Posterior vena cava (tissue), 2 donors: ENCODE measurements at places on chromosomes 12 and 14. TPM values are rescaled to one million over a fixed set of nuclear protein-coding genes. Genes with fewer than 3 reads are reported as not detected.

- DNase-seq, result no peak
These were observed 362.1 kb upstream of the STXBP6 start for GRCh38 chr14:25411781-25412757.

- DNase-seq, result no peak
These were observed 124.7 kb upstream of the MAX start for GRCh38 chr14:65226824-65227604.

DNA sequence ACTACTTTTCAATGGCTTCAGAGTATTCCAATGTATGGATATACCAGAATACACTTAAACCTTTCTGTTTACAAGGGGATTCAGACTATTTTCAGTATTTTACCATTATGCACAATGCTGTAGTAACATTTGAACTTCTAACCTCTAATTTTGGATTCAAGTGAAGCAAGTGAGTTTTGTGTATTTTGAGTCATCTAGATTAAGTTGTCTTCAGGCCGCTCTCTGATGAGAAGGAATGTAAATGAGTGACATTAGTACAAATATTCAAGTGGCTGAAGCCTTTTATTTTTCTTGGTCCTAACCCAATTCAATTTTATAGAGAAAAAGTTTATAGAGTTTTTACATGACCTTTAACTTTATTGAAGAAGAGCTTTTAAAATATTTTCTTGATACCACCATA, 125.6 kb downstream of the PDE3A start:
- no peak for DNase-seq

Gene ESPL1
- 1.0 TPM for total RNA-seq

GRCh38 chr12:111635524-111635923, 36.4 kb upstream of the ATXN2 start:
- DNase-seq, result no peak

Gene ZCCHC8
- 15.9 TPM for total RNA-seq

Gene OAS2
- total RNA-seq, result 17.7 TPM

DNA sequence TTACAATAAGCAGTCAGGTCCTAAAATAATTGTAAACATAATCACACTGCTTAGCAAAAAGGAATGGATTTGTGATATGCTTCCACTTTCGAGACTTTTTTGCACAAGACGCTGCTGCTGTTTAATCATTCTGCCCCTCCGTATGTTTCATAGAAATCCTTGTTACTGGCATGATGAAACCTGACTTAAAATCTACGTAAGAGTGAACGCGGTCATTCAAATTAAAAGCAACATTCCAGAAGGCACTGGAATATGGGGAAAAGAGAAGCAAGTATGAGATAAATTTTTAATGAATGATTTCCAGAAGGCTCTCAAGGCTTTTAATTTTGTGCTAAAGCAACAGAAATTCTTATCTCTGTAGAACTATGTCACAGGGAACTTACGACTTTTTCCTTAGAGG, 1.1 kb downstream of the CNIH1 start:
- DNase-seq, result no peak

DNA sequence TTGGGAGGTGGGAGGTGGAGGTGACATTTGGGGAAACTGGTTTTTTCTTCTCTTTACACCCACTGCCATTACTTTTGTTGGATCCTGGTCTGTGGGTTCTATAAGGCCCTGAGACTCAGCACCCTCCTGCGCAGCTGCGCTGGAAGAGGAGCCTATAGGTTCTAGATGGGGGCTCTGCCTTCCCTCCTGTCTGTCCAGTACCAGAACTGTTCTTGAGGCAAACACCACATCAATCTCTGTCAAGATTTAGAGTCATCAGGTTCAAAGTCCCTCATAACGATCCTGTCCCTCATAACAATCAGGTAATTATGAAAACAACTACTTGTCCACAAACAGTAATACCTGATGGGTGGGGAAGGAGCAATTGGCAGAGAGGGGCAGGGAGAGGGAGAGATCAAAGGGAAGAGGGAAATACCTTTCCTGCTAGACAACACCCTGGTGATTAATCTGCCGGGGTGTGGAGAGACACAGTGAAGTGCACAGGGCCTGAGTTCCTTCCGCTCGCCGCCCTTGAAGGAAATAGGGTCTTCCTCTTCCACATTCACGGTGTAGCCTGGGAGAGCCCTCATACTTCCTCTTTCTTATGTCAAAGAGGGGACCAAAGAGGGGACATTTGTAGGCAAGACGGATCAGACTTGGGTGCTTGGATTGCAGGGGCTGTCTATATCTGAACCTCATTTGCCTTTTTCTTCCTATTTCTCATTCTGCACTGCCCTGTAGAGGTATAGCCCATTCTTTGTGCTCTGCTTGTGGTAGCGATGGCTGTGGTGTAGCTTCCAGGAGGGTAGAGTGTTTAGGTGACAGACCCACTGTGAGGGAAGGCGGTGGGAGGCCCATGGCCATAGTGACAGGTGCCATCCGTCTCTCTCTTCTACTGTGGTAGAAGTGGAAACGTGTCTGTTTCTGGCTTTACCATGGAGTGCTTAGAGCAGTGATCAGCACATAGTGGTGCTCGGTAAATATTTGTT, 12.6 kb downstream of the GPRC5A start:
- DNase-seq, result peak; percentile 51

- DNase-seq, result no peak
These were observed 119.1 kb downstream of the PTPN11 start for GRCh38 chr12:112537710-112538396.

GRCh38 chr14:95355422-95355821, 35.7 kb upstream of the CLMN start:
- no peak for DNase-seq

DNA sequence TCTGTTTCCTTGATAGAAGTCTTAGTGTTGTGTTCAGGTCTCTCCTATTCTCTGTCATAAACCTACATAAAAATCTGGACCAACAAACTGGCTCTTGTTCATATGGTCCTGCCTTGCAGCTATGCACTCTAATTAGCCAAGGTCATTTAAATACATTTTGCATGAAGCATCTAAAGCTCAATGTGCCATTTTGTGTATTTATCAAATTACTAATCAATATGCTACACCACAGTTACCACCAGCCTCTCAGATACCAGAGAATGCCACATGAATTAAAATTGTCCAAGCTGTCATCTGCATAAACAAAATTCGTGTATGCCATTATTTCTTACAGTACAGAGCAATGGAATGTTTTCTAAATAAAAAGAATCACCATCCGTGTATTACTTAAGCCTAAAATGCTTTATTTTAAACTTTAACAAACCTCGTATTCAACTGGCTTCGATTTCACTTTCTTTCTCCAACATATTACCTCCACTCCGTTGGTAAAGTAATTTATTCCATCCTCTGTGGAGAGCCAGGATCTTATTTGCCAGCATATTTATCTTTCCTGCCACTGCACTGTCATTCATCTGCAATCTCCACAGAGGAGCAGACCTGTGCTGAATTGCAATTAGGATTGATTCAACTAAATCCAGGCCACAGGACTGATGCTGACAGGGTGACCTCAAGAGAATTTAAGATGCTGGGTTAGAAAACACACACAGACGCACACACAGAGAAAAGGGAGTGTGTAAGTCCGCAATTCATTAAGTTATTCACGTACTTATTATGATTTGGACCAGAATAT, 284.1 kb upstream of the FOXG1 start:
- no peak for DNase-seq

Gene ZNF385A
- 23.2 TPM for total RNA-seq

Gene PIK3C2G
- total RNA-seq, result 0.10 TPM

Gene MANSC1
- total RNA-seq, result 20.3 TPM

GRCh38 chr12:130966443-130967030, 12.8 kb downstream of the ADGRD1 start:
- DNase-seq, result no peak

Gene KRT83
- total RNA-seq, result not detected

DNA sequence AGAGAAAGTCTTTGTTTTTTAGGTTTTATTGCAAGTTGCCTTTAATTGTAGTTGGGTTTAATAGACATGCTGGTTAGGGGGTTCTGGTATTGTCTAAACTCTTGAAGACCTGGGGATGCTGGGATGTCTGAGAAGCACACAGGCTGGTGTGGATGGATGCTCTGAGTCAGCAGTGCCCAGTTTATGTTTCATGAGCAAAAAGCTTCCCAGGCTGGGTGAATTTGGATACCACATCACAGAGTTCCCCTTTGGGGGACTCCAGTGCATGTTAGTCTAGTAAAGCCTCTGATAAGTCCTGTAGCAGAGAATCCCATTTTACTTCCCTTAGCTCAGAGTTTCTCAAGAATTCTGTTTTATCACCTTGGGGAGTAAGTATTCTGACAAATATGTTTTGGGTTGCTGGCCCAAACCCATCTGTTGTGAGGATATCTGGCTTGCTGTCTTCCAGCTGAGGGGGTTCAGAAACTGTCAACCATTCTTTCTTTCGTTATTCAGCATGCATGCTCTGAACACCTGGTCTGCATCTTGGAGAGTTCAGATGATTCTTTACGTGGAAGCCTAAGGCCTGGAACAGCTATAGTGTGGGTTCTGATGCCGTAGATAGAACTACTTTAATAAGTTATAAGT, 509.1 kb downstream of the VRK1 start:
- no peak for DNase-seq

Gene KIF26A
- 5.0 TPM for total RNA-seq

Gene ANO2
- total RNA-seq, result 9.2 TPM

DNA sequence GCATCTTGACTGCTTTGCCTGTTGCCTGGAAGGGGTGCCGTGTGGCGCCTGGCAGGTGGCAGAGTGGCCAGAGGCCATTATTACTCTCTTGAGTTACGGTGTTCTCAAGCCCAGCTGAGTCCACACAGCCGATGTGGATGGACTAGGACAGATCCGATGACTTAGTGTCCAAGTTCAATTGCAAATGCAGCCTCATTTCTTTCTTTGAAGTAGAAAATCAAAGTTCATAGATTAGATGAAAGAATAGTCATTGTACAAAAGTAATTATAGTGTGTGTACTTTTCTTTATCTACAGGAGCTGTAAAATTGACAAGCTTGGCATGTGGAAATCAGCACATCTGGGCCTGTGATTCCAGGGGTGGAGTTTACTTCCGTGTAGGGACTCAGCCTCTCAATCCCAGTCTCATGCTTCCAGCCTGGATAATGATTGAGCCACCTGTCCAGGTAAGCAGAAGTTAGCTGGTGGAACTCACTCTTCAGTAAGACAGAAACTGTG, 44.7 kb downstream of the ANKRD9 start:
- DNase-seq, result peak; percentile 30

Gene MYBPC1
- not detected for total RNA-seq

DNA sequence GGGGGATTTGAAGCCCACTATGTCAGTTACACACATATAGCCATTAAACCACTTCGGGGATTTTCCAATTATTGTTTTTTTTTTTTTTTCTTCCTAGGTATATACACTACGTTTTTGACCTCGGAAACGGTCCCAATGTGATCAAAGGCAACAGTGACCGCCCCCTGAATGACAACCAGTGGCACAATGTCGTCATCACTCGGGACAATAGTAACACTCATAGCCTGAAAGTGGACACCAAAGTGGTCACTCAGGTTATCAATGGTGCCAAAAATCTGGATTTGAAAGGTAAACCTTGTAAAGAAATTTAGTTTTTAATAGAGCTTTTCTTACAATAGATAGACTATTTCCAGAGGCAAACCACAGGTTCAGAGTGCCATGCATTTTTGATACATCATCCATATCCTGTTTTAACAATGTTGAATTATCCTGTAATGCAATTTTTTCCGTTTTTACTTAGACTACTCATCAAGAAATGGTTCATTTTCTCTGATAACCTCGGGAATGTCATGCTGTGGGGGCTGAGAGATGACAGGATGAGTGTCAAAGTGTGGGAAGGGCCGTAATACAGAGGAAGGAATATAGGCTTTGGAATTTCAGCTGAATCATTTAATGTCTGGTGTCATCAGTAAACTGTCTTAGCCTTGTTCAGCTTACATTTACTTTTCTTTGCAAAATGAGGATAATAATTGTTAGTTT, 797.1 kb downstream of the NRXN3 start:
- no peak for DNase-seq

DNA sequence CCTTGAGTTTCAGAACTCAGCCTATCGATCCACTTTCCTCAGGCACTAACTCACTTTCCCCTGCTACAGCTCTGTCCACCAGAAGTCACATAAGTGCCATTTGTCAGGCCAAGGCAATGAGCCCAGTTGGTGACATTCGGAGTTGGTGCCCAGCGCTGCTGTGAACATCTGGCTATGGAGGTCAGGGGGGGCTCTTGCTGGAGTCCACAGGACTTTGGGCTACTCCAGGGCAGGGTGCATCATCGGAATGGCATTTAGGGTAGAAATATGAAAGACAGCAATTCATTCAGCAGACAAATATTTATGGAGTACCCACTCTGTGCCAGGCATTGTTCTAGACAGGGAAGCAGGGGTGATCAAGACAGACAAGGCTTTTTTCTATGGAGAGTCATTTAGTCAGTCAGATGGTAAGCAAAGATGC, 1.5 kb upstream of the PPP1CC start:
- no peak for DNase-seq

DNA sequence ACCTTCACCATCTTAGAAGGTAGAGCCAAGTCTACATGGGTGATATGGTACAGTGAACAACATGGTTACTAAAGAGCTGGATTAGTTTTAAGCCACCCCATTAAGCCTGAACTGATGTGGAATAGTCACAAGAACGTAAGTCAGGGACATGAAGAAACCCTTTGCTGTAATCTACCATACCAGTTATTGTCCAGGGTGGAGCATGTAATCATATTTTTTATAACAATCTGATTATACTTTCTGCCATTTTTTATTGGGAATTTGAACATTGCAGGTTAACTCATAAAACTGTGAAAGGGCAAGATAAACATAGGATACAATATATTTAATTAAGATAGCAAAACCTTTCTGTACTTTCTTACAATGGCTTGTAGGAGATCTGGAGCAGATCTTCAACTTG, 103.6 kb downstream of the FIGNL2 start:
- no peak for DNase-seq

Gene COA8
- 33.9 TPM for total RNA-seq

GRCh38 chr12:132385923-132386751, 56.7 kb upstream of the GALNT9 start:
- DNase-seq, result peak; percentile 73

DNA sequence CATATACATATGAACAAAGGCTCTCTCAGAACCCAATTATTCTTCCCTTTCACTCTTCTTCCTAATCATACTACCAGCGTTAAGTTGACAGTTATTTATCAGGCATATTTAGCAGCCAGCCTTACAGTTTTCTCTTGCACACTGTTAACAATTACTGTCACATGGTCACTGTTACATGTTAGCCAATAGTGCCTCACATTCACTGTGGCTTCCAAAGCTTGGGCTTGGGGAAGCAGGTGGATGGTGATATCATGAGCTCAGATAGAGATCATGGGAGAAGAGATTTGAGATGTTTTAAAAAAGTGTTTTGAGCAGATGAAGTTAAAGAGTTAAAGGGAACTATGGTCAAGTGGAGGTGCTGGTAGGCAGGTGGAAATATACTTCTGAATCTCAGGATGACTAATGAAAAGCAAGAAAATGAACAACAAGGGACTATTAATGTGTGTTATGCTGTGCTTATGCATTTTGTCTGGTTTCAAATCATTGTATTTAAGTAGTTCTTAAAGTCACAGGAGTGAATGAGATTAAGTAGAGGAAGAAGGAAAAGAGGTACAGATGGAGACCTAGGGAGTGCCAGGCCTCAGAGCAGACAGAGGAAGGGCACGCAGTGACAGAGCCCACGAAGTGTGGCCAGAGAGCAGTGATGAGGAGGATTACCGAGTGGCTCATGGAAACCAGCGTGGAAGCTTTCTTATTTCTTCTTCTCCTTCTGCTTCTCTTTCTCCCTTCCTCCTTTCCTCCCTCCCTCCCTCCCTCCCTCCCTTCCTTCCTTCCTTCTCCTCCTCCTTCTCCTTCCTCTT, 39.6 kb downstream of the BICD1 start:
- no peak for DNase-seq

- DNase-seq, result peak; percentile 68
These were observed 3.3 kb downstream of the ENO2 start for GRCh38 chr12:6917491-6918231.
